ENCODE measurements at places on chromosomes 4 and X.

- no peak for DNase-seq
Observed at GRCh38 chr4:130028552-130028951, 932.6 kb downstream of the C4orf33 start.

GRCh38 chr4:101244349-101244748, 103.0 kb downstream of the PPP3CA start:
- no peak for DNase-seq

GRCh38 chr4:119084513-119084912, 51.1 kb upstream of the MYOZ2 start:
- DNase-seq: no peak

- DNase-seq: no peak
Observed at GRCh38 chr4:83207497-83208101, 77.0 kb downstream of the COQ2 start.

GRCh38 chr4:6591781-6592180, 16.8 kb downstream of the MAN2B2 start:
- no peak for DNase-seq

DNA sequence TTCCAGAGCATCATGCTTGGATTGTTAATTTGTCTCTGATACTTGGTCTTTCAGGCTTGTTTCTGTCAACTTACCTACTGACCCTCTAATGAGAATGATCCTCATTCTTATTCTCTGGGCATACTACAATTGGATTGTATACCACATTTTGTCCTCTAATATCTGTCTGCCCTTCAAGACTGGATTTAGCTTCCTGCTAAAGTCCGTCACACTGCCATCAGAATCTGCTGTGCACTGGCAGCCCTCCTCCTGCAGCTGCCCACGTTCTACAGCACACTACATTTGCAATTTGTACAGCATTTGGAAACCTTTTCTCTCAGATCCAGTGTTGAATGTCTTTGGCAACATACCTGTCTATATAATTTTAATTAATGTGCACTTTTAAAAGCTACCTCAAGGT, 183.1 kb downstream of the ZNF330 start:
- no peak for DNase-seq

DNA sequence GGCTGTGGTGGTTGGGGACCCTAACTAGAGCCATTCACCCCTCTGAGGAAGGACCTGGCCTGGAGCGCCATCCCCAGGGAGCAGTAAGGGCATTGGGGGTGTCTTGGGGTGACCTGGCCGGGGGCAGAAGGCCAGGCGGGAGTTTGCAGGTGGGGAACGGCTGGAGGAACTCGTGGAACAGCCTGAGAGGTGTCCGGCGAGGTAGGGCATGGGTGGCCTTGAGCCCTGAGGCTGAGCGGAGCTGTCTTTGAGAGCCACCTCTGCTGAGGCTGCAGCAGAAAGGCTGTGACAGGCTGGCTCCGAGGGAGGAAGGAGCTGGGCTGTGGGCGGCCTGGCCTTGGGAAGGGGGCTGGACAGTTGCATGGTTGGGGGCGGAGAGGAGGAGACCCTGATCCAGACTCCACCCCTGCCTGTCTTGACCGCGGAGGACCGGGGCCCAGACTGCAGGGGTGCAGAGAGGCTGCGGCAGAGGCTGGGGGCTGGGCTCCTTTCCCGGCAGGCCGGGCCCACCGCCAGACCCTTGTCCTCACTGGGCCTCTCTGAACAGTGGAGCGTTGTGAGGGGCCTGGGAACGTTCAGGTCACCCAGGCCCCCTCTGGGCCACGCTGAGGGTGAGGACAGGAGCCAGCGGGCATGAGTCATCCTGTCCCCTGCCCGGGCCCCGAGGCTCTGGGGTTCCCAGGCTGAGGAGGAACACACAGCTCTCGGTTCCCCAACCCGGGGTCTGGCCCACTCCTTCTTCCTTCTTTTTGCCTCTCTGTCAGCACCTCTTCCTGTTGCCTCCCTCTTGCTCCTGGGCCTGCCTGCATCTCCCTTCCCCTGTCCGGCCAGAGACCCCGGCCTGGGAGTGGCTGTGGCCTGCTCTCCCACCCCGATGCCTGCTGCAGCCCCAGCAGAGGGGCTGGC, 8.1 kb downstream of the SH3BP2 start:
- no peak for DNase-seq

GRCh38 chr4:81906905-81907304, 435.2 kb upstream of the RASGEF1B start:
- DNase-seq: no peak

GRCh38 chrX:133417364-133417763, 2.1 kb upstream of the GPC4 start:
- DNase-seq: no peak

DNA sequence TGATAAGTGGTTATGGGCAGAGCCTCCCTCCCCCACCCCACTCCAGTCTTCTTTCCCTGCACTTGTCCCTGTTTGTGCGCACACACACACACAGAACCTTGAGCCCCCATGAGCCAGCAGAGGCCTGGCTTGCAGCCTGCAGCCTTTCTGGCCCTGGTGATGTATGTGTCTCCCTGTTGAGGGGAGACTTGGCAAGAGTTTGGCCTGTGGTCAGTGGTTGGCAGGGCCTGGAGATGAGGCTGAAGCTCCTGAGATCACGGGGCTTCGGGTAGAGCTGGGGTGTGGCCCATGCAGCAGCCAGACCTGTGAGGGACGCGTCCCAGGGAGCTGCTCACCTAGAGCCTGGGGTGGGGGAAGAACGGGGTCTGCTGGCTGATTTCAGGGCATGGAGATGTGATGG, 2.3 kb downstream of the GPR173 start:
- no peak for DNase-seq

GRCh38 chrX:118115953-118116712, 477 bp downstream of the KLHL13 start:
- DNase-seq: no peak

- DNase-seq: no peak
Observed at GRCh38 chr4:55303760-55304165, 42.3 kb upstream of the SRD5A3 start.

DNA sequence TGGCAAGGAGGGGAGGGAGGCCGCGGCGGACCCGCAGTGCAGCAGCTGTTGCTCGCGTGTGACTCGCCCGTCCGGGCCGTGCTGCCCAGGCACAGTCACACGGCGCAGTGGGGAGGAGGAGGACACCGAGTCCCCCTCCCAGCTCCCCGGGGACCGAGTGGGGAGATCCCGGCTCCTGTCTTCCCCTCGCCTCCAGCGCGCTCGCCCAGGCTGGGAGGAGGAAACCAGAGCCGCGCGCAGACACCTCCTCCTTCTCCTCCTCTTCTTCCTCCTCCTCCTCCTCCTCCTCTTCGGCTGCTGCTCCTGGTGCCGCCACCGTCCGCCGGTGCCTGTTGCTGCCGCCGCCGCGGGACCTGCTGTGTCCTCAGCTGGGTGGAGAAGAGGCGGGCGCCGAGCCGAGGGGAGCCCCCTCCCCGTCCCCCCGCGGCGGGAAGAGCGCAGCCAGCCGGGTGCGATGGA, at the start of gene TBC1D1:
TSS of gene TBC1D1 (plus strand) at position 284 of the 459 bp plus-strand sequence. CDS start 11,012 bp downstream, outside the sequence.
- peak; percentile 6 for DNase-seq

All from stimulated activated CD8-positive, alpha-beta memory T cell treated with anti-CD3 and anti-CD28 coated beads, Interleukin-4, amount 100 ng/mL, for 4 hours (primary cell).